ENCODE measurements at places on chromosomes 11 and 22.
A peak's percentile ranks its signal among the peaks of the same experiment; 100 is the strongest.

DNA sequence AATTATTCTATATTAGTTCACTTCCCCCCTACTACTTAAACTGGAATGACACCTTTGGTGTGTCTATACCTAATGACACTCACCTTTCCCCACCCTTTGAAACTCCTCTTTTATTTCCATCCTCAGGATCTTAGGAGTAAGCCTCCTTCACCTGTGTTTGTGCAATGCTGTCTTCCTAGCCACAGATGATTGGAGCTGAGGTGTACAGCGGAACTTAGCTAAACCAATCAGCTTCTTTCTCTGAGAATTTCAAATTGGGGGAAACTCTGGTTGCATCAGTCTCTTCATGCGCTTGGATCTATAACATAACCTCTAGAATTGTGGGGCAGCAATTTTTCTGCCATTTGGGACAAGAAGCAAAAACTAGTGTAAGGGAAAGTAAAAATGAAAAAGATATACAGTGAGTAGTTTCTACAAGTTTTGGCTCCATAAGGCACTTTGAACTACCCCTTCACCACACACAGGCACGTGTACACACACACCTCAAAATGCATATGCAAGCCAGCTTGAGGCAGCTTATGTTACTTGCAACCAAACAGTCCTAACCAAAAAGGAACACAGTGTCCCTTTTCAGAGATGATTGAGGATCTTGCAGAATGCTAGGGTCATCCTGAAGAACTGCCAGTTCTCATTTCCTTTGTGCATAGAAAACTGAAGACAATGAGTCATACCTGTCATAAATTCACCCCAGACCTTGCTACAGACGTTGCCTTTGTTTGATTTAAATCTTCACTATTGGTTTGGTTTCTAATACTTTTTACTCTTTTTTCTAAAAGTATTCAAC, 36.0 kb upstream of the LDLRAD3 start:
- DNase-seq: no peak
- H3K36me3 ChIP-seq: no peaks in the 10 kb centered on the region
- peak overlapping the region; percentile 83 for H3K27ac ChIP-seq
- no peaks in the 10 kb centered on the region for H3K4me1 ChIP-seq

DNA sequence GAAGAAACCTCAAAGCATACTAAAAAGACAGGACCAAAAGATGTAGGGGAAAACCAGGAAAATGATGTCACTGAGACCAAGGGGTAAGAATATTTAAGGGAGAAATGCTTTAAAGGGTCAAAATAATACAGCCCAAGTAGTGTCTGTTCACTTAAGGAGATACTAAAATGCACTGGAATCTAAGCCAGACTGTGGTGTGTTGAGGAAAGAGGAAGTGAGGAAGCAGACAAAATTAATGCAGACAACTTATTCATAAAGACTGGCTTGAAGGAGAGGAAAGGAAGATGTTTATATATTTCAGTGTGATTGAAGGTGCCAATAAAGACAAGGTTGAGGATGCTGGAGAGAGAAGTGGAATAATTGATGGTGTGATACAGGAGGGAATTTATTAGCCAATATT, 15.7 kb downstream of the ZNF215 start:
- H3K36me3 ChIP-seq: no peaks in the 10 kb centered on the region
- H3K27me3 ChIP-seq: no peaks in the 10 kb centered on the region
- DNase-seq: no peak

DNA sequence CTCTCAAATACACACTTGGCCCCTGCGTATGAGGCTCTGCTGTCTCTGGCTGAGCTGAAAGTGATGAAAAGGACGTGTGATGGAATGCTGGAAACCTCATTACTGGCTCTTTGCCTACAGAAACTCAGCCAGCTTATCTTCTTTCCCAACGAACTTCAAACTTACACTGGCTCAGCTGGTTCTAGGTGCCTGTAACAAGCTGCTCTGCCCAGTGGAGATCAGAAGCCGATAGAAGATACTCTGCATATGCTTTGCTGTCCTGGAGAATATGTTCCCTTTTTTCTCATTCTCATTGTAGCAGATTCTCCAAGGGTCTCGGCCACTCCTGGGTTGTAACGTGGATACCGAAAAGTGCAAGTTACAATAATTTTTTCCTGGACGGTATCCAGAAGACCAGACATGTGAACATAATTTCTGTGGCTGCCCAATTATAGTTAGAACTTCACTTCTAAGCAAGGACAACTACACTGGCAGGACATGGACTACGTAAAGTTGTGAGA, 405.3 kb upstream of the CCDC90B start:
- no peak overlapping the region for H3K4me3 ChIP-seq
- no peaks in the 10 kb centered on the region for H3K4me1 ChIP-seq
- DNase-seq: peak; percentile 44
- H3K36me3 ChIP-seq: no peaks in the 10 kb centered on the region
- H3K27me3 ChIP-seq: no peaks in the 10 kb centered on the region

GRCh38 chr11:126231725-126232459, 20.3 kb downstream of the FAM118B start:
- no peak for DNase-seq
- no peaks in the 10 kb centered on the region for H3K4me1 ChIP-seq
- no peak overlapping the region for H3K4me3 ChIP-seq
- peaks cover 22% of the 10 kb centered on the region for H3K36me3 ChIP-seq
- no peaks in the 10 kb centered on the region for H3K27me3 ChIP-seq
- H3K27ac ChIP-seq: no peak overlapping the region

DNA sequence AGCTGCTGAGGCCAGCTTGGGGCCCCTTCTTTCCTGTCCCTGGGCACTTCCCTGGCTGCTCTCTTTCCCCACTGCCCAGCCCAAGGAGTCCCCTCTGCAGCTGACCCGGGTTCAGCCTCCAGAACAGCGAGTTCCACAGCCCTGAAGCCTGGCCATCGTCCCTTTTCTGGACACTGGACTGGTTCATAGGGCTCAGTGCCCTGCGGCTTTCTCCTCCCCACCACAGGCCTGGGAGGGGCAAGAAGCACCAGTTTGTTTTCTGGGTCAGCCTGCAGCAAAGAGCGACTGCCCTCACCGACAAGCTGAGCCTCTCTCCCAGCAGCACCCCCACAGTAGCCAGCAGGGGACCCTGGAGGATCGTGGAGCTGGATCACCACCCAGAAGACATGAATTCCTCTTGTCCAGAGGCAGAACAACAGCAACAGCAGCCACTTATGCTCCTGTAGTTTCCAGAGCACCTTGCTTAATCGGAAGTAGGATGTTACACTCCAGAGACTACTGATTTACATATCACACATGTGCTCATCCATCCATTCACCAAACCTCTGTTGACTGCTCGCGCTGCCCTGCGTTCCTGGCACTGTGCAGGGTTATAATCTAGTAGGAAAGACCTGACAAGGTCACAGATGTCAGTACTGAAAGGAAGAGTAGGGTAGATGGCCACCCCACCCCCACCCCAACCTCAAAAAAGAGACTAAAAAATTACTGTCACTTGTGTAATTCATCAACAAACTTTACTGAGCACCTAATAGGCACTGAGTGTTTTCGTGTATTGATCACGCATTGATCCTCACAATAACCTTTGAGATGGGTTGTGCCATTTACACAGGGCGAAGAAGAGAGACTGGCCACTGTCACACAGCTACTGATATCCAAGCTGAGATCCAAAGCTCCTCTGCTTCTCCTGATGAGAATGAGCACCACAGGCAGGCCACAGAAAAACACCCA, 13.0 kb upstream of the CXCR5 start:
- peak; percentile 65 for DNase-seq
- no peaks in the 10 kb centered on the region for H3K27me3 ChIP-seq
- peak overlapping the region; percentile 24 for H3K4me3 ChIP-seq
- peaks cover 20% of the 10 kb centered on the region for H3K4me1 ChIP-seq
- H3K27ac ChIP-seq: peak overlapping the region; percentile 92
- H3K36me3 ChIP-seq: no peaks in the 10 kb centered on the region

- H3K4me3 ChIP-seq: no peak overlapping the region
- H3K27ac ChIP-seq: no peak overlapping the region
- H3K27me3 ChIP-seq: no peaks in the 10 kb centered on the region
- H3K36me3 ChIP-seq: no peaks in the 10 kb centered on the region
Measured at GRCh38 chr11:46335890-46336562, 11.2 kb upstream of the DGKZ start.
